A549 (cell line): ENCODE measurements at places on chromosomes 5 and 9. TPM values are rescaled to one million over a fixed set of nuclear protein-coding genes. Genes with fewer than 3 reads are reported as not detected.

Gene FCN1
- polyA plus RNA-seq = not detected in 3 replicates

Gene HSD17B3
- 0.10 to 0.22 TPM in 2 of 3 replicates, not detected in the other for polyA plus RNA-seq

Gene FOXI1
- polyA plus RNA-seq = not detected in 3 replicates

Gene SLC34A1
- polyA plus RNA-seq = 0.03 TPM in 2 of 3 replicates, not detected in the other

Gene SLC6A7
- not detected in 3 replicates for polyA plus RNA-seq

Gene RAB24
- polyA plus RNA-seq = 30.0 to 34.5 TPM (median 33.7 TPM) in 3 replicates

Gene TMED9
- polyA plus RNA-seq = 218 to 239 TPM (median 236 TPM) in 3 replicates

Gene LVRN
- 0.03 to 0.06 TPM (median 0.05 TPM) in 3 replicates for polyA plus RNA-seq

Gene PLPP7
- not detected in 3 replicates for polyA plus RNA-seq

Gene TIFAB
- not detected in 3 replicates for polyA plus RNA-seq

Gene NRARP
- 1.3 to 1.4 TPM (median 1.3 TPM) in 3 replicates for polyA plus RNA-seq

Gene PCA3
- not detected in 3 replicates for polyA plus RNA-seq

Gene SLC6A18
- polyA plus RNA-seq = not detected in 3 replicates

Gene SARDH
- 0.05 TPM in 1 of 3 replicates, not detected in the others for polyA plus RNA-seq

Gene DOCK8
- polyA plus RNA-seq = 0.18 to 0.54 TPM (median 0.27 TPM) in 3 replicates

Gene PCSK5
- 1.3 to 1.5 TPM (median 1.4 TPM) in 3 replicates for polyA plus RNA-seq

Gene ARHGEF37
- 0.98 to 1.2 TPM (median 1.2 TPM) in 3 replicates for polyA plus RNA-seq

Gene FOXD4L3
- polyA plus RNA-seq = 0.06 to 0.12 TPM (median 0.07 TPM) in 3 replicates

Gene FOXD4
- 0.45 to 0.50 TPM (median 0.49 TPM) in 3 replicates for polyA plus RNA-seq

Gene PHF2
- polyA plus RNA-seq = 11.2 to 12.2 TPM (median 11.7 TPM) in 3 replicates

Gene OR1J2
- 0.09 to 0.21 TPM in 2 of 3 replicates, not detected in the other for polyA plus RNA-seq

Gene FCN2
- polyA plus RNA-seq = not detected in 3 replicates

Gene NMUR2
- not detected in 3 replicates for polyA plus RNA-seq

Gene SAXO1
- not detected in 3 replicates for polyA plus RNA-seq

Gene HAVCR2
- 0.05 to 0.17 TPM (median 0.07 TPM) in 3 replicates for polyA plus RNA-seq

Gene KIF2A
- 44.5 to 47.1 TPM (median 46.6 TPM) in 3 replicates for polyA plus RNA-seq

Gene NSG2
- polyA plus RNA-seq = 0.04 TPM in 1 of 3 replicates, not detected in the others

Gene GPRIN1
- polyA plus RNA-seq = 6.1 to 6.7 TPM (median 6.4 TPM) in 3 replicates

Gene ENTREP1
- 0.03 to 0.10 TPM (median 0.04 TPM) in 3 replicates for polyA plus RNA-seq

Gene GHR
- 0.03 TPM in 2 of 3 replicates, not detected in the other for polyA plus RNA-seq

Gene GNA14
- polyA plus RNA-seq = 0.04 TPM in 1 of 3 replicates, not detected in the others

Gene CCL21
- not detected in 3 replicates for polyA plus RNA-seq

Gene SNCAIP
- polyA plus RNA-seq = 0.03 TPM in 1 of 3 replicates, not detected in the others

Gene SLC36A3
- polyA plus RNA-seq = not detected in 3 replicates

Gene UBE2QL1
- polyA plus RNA-seq = 0.04 to 0.07 TPM in 2 of 3 replicates, not detected in the other

Gene CDH9
- not detected in 3 replicates for polyA plus RNA-seq

Gene PCDHB4
- 0.03 to 0.07 TPM (median 0.05 TPM) in 3 replicates for polyA plus RNA-seq

Gene KIF27
- 2.0 to 2.4 TPM (median 2.2 TPM) in 3 replicates for polyA plus RNA-seq

Gene SELENOP
- polyA plus RNA-seq = 0.08 to 0.17 TPM (median 0.14 TPM) in 3 replicates

Gene PHYHD1
- 0.12 TPM in 1 of 3 replicates, not detected in the others for polyA plus RNA-seq

Gene SLC4A9
- polyA plus RNA-seq = not detected in 3 replicates

Gene DHFR
- polyA plus RNA-seq = 87.0 to 99.4 TPM (median 91.1 TPM) in 3 replicates
